Fibroblast of upper back skin (primary cell): ENCODE measurements at places on chromosomes 2 and 18.

DNA sequence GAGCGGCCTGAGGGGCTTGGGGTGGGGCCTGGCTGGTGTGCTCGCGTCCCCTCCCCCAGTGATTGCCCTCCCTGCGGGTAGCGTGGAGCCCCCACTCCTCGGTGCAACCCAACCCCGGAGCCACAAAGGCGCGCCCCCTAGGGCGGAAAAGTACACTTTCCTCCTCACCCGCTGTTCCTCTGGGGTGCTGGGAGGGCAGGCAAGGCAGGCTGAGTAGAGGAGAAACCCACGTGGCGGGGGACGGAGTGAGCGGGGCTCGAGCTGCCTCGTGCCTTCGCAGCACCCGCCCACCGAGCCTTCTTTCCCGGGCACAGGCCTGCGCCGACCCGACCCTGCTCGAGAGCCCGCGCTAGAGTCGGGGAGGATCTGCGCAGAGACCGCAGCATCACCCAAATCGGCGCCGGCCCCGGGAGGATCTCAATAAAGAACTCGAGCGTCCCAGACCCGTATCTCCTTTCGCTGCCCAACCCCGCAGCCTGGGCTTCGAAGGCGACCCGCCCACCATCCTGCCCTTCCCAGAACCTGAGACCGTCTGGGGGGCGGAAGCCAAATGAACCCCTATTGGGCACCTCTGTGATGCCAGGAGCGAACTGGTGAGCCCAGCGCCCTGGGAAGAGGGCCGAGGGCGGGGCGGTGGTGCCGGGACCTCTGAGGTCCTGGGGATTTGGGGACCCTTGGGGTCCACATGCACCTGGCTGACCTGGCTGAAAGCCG is 1.5 kb downstream of the UCN start:
- no peak for DNase-seq

GRCh38 chr2:84830758-84831500 is 50.0 kb downstream of the TRABD2A start:
- no peak for DNase-seq

DNA sequence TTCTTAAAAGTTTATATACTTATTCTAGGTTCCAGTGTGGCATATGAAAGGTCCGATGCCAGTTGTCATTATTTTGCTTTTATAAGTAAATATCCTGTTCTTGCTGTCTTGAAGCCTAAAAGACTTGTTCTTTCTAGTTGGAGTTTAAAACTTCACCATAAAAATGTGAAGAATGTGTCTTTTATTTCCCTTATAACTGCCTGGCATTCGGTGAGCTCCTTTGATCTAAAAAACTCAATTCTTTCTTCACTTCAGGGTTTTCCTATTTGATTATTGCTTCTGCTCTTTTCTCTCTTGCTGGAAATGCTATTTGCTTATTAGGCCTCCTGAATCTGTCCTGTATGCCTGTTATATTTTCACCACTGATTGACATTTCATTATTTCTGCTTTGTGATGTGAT is 51.6 kb downstream of the TSPYL6 start:
- DNase-seq: no peak

- no peak for DNase-seq
Observed at GRCh38 chr2:67159929-67160328, 237.2 kb upstream of the ETAA1 start.

DNA sequence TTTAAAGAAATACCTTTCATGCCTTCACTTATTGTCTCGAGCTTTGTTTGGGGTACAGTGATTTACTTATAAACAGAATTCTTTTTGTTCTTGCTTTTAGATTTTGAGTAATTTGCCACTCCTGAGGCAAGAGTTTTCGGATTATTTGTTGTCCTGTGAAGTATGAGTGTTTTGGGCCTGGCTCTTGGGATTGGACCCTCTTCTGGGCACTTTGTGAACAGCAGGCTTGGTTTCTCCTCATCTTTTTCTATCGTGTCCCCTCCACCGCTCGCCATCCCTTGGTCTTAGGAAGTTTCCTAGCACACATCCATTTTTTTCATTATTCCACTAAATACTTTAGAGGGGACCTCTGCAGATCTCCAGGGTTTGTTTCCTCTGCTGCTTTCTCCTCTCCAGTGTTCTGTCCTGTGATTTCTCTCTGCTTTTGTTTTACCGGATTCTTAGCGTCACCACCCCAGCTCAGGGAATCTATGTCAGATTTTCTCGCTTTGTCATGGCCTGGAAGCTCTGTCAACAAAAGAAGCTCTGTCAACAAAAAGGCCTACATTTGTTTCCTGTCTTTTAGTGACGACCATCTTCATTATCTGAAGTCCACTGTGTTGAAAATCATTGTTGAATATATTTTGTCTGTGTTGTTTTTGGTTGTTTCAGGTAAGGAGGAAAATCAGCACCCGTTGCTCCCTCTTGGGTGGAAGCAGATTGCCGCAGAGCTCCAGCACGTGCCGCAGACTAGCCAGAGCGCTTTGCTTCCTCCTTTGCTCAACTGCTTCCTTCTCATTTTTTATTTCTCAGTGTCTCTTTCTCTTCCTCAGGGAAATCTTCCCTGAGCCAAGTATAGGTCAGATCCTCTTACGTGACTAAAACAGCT is 27.8 kb downstream of the ANKRD62 start:
- peak; percentile 1 for DNase-seq
